Stimulated activated CD8-positive, alpha-beta memory T cell treated with anti-CD3 and anti-CD28 coated beads, Interleukin-4, amount 100 ng/mL, for 1 hour (primary cell): ENCODE measurements at places on chromosomes 1 and 21.

- no peak for DNase-seq
These were observed 69.0 kb upstream of the NEK7 start for GRCh38 chr1:198087831-198088230.

DNA sequence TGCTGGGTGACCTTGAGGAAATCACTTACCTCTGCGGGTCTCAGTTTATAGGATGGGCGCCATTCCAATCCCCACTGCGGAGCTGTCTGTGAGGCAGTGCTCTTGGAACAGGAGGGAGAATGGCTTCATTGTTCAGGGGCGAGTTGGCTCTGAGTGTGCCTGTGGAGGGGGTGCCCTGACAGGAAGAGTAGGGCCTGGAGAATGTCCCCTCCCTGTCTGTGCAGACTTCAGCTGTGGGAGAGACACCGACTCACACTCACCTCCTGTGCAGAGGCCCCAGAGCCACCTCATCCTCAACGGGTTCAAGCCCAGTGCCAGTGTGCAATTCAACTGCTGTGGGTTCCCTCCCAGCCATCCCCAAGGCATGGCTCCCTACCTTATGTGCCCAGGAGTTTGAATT, 17.1 kb downstream of the ADORA1 start:
- no peak for DNase-seq

DNA sequence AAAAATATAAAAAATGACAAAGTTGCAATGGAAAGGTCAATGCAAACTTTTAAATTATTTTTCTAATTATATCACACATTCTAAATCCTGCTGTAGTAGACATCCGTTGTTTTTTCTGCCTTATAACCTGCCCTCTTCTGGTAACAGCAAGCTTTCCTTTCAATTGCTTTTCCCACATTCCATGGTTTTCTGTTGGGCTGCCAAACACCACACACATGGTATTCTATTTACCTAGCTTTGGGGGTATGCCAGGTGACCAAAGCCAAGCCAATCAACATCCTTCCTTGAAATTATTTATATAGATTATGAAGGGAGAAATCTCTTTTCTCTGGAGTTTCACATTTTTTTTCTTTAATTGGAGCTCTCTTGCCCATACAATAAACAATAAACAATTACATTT, 3.4 kb upstream of the LAMC1 start:
- no peak for DNase-seq

GRCh38 chr1:156430866-156431265, 61.9 kb downstream of the RHBG start:
- no peak for DNase-seq

- no peak for DNase-seq
These were observed 3.7 kb upstream of the SEMA4A start for GRCh38 chr1:156149374-156150332.

DNA sequence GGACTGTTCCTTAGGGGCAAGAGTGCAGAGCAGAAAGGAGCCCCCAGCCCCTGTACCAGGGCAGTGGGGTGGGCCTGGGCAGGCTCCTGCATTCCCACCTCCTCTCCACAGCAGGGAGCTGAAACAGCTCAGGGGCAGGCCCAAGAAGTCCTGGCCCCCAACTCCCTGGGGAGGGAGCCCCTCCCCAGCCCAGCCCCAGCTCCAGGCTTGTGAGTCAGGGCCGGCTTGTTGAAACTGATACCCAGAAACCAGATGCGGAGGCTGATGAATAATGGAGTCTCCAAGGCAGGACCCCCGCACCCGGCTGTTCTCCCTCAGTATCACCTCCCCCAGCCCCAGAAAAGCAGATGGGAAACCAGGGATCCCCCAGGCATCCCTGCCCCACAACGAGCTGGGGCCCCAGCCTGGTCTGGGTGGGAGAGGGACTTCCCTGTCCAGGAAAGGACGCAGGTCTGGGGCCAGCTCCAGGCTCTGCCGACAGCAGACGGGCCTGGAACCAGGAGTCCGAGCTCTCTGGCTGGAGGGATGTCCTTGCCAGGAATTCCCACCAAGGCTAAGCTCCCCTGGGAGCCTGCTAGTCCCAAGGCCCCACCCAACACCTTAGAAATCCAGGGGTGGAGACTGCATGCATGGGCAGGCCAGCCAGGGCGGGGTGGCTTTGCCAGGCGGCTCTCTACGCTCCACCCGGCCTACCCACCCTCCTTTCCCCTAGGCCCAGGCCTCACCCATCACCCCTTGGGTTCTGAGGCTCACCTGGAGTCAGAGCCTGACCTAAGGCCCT, 2.7 kb downstream of the PLEKHG5 start:
- DNase-seq = no peak

DNA sequence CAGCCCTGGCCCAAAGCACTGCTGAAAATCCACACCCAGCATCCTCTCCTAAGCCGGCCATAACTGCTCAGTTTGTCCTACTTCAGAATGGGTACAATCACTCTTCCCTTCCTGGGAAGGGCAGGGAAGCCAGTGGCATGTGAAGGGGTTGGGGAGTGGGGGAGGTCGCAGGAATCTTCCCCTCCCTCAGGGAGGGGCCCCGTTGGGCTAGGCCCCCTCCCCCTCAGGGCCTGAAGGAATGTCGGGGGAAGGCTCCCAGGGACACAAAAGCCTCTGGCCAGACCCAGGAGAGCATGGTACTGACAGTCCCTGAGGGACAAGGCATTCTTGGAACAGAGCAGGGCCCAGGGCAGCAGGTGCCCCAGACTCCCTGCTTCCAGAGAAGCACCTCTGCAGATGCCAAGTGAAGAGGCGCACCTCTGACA, 1.2 kb downstream of the ELOVL1 start:
- DNase-seq = no peak

DNA sequence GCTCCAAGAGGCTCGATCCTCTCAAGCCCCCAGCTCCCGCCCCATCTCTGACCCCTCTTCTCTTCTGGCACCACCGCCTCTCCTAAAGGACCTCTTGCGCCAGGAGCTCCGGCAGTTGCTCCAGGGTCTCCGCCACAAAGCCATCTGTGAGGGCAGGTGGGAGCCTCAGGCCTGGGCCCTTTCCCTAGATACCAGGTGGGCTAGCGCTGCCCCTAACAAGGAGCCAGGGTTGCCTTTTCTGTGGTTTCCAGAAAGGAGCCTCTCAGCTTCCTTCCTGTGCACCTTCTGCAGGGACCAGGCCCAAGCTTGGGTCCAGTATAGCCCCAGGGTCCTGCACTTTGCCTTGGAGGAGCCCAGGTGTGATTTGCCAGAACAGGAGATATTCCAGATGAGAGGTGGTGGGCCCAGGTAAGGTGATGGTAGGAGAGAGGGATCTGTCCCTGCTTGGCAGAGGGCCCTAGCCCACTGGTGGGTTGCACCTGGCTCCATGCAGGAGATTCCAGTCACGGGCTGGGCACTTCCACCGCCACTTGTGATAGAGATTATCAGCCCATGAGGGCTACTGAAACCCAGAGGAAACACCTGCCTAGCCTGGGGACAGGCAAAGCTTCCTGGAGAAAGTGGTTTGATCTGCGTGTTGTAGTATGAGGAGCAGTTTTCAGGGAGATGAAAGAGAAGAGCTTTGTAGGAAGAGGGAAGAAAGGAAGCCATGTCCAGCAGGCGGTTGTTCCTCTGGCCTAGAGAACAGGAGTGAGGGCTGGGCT, 1.0 kb downstream of the CCDC24 start:
- DNase-seq = no peak

- no peak for DNase-seq
These were observed 6.9 kb downstream of the RSPH1 start for GRCh38 chr21:42489006-42489563.

- no peak for DNase-seq
These were observed 89.7 kb downstream of the ITSN1 start for GRCh38 chr21:33732038-33732437.

DNA sequence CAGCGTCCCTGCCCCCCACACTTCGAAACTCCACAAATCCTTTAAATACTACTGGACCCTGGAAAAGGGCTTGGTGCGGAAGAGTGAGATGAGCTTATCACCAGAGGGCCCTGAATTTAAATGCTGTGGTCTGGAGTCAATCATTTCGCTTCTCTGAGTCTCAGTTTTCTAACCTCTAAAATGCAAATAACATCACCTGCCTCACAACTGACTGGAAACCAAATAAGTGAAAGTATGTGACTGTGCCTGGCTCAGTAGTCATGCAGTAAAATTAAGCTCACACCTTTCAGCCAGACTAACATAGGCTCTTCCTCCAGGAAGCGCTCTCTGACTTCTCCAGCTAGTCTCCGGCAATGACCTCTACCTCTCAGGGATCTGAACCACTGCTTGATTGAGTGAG, 4.2 kb downstream of the GJA4 start:
- DNase-seq = no peak

GRCh38 chr1:94130851-94131595, 10.1 kb upstream of the ABCA4 start:
- DNase-seq = no peak

- DNase-seq = no peak
These were observed 86.3 kb upstream of the VANGL1 start for GRCh38 chr1:115555446-115555845.

- DNase-seq = no peak
These were observed 24.7 kb upstream of the BECN2 start for GRCh38 chr1:241932845-241933244.

- no peak for DNase-seq
These were observed 132.5 kb upstream of the KAZN start for GRCh38 chr1:14466006-14466405.

DNA sequence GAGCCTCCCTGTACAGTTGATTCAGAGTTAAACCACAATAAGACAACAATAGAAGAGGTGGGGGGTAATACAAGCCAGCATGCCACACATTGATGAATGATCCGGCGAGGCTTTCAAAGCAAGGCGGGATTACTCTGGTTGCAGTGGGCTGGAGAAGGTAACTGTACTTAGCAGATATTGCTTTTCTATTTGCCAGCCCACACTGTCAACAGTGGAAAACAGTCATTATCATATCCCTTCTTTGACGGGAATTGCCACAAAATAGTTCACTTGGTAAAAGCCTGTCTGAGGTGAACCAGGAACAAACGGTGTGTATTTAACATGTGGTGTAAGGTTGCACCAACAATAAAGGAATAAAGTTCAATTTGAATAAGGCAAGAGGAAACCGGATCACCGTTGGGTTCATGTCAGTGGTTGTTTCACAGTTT, 5.8 kb upstream of the KCNJ15 start:
- no peak for DNase-seq

DNA sequence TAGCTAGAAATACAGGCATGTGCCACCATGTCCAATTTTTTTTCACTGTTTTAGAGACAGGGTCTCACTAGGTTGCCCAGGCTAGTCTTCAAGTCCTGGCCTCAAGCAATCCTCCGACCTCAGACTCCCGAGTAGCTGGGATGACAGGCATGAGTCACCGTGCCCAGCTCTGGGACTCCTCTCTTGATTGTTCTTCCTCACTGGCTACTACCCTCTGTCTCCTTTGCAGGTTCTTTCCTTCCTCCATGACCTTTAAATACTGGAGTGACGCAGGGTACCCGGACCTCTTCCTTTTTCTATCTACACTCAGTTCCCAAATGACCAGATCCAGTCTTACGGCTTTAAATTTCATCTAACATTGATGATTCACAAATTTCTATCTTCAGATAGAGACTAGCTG, 34.9 kb downstream of the ASH1L start:
- DNase-seq = no peak

DNA sequence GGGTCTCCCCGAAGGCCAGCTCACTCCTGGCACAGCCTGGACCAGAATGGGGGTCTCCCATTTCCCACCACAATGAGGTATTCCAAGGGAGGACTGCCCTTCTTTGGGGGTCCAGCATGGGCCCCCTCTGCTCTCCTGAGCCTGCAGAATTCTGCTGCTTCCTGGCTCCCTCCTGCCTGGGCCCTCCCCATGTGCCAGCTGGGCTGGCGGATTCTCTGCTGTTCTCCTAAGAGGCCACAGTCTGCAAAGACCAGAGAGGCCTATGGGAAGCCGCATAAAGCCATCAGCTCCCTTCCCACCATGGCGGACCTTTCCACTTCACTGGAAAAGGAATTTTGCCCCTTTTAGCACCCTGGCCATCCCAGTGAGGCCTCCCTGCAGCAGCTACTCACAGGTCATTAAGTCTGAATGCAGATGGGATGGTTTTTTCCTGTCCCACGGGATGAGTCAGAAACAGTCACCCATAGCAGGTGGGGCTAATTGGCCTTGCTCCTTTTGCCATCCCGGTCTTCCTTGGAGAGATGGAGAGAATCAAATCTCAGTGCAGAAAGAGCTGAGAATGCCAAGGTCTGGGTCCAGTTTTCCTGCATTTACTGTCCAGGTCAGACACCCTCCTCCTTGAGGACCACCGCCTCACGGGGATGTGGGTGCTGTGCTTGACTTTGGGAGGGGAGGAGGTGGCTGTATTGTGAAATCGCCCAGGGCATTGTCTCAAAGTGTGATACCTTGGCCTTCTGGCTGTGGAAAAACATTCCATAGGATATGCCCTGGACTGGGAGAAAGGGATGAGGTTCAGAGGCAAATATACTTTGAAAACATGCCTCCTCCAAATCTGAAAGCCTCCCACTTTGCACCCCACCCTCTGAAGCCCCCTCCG, 23.2 kb downstream of the MYBPH start:
- no peak for DNase-seq
